ENCODE measurements at places on chromosomes 5 and 9.

GRCh38 chr9:77714077-77714549 is 66.0 kb upstream of the GNA14 start:
- no peak for DNase-seq

DNA sequence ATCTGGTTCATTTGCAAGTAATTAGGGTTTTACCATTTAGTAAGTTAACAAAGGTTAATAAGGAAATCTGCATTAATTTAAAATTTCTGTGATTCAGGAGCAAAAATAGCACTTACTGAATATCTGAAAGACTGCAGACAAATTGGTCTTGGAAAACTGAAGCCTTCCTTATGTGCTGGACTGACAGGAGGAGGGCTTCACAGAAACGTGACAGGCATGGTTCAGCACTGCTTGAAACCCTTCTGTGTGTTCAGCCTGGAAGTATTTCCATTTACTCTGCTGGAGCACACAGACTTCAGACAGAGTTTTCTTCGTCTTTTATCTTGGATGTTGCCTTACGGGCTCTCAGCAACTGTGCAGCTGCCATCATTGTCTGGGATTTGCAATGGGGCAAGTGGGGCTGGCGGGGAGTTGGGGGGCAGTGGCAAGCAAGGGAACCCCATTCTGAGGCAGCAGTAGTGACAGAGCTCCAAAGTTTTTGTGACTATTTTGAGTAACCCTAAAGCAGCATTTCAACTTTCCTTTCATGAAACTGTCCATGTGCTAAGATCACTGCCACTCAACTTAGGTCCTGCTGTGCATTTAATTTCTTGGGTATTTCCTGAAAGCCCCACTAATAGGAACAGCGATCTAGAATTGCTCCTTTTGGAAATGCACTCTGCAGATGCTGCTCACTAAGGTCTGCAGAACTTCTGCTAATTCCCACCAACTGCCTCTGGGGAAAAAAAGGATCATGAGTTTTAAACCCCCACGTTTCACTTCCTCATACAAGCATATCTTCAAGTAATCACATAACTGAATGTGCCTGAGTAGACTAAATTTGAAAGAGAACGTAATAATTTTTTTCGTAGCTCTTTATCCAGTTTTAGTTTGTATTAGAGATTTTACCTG is 56.6 kb downstream of the KCNN2 start:
- no peak for DNase-seq

GRCh38 chr9:115883467-115884329 is 269.9 kb upstream of the PAPPA start:
- DNase-seq, result no peak

- no peak for DNase-seq
These were observed 233.1 kb downstream of the AGTPBP1 start for GRCh38 chr9:85508616-85509015.

GRCh38 chr9:13109781-13110180 is 169.7 kb downstream of the MPDZ start:
- DNase-seq, result no peak

DNA sequence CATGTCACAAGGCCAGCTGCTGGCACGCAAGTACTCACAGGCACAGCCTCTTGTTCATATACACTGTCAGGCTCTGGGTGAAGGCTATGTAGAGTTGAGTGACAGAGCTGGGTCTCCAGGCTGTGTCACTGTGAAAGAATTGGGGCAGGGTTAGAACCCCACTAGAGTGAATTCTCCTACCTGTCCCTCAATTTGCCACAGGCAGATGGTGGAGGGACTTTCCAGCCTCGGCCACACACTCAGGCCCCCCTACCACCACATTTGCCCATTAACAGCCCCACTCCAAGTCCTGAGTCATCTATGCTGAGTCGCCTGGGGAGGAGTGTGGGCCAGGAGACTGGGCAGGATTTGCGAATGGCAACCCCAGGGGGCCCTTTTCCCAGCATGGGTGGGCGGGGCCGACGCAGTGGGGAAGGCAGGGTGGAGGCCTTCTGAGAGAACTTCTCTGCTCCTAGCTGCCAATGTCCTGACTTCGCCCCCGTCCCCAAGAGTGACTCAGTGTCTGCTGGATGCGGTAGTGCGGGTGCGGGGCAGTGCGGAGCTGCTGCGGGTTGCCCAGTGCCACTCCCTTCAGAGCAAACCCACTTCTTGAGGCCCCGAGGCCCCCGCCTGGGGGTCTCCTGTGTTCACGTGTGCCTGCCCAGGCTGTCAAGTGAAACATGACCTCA is 50.3 kb upstream of the PSD2 start:
- DNase-seq, result no peak

DNA sequence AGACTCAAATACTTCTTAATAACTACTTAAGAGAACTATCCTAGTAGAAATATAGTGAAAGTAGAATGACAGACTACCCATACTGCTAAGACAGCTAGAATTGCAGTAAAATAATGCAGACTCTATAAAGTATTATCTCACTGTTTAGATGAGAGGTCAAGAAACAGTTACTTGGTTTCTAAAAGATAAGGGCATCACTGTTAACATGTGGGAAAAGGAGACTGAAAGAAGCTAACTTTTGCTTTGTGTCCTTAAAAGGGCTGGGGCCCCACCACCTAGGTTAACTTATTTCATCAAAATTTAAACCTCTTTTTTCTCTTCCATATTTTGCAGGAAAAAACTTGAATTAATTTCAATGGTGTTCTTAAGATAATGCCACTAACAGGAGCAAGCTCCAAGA is 204.3 kb downstream of the CNTLN start:
- DNase-seq, result no peak

DNA sequence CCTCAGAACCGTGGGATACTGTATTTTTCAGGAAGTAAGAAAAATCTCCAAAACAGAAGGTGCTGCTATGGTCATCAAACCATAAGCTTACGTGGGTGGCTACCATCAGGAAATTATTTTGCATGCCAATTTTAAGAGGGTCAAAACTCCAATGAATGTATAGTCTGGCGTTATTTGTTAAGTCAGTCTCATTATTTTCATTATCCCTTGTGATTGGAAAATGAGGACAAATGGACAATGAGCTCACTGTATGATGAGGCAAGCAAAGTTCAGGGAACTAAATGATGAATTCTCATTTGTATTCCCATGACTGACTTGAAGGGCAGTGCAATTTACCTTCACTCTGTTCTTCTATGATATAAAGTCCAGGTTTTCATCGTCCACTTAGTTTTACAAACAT is 17.6 kb downstream of the PUM3 start:
- no peak for DNase-seq

DNA sequence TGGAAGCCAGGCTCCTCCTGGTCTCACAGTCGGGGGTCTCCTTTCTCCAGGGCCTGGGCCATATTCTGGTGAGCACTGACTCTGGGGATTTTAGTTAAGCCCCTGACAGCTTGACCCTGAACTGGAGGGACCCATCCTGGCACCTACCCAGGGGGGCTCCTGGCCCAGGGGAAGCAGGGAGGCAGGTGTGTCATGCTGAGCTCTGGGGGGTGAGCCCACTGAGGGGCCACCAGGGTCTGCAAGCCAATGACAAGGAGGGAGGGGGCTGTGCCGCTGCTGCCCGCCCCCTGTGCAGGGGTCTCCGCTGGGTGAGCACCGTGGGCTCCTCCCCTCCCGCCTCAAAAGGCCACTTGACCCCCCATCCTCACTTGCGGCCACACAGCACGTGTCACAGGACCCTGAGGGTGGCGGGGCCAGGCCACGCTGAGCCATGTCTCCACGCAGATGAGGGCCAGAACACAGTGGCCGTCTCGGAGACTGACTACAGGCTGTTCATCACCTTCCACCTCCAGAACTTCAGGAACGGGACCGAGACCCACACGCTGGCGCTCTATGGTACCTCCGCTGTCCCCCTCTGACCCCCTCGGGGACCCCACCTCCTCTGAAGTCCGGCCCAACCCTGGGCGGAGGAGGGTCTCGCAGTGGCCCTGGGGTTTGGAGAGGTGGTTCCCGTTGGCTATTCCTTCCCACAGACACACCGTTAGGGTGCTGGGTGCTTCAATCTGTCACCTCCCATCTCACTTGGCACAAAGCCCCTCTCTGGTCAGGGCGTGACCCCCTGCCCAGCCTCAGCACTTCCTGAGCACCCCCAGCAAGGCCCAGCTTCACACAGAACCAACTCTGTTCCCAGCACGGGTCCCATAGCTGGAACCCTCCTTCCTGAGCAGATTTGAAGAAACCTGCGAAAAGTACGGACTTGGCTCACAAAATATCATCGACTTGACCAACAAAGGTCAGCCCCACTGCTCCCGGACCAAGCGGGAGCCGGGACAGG is 2.0 kb downstream of the LCN9 start:
- no peak for DNase-seq

DNA sequence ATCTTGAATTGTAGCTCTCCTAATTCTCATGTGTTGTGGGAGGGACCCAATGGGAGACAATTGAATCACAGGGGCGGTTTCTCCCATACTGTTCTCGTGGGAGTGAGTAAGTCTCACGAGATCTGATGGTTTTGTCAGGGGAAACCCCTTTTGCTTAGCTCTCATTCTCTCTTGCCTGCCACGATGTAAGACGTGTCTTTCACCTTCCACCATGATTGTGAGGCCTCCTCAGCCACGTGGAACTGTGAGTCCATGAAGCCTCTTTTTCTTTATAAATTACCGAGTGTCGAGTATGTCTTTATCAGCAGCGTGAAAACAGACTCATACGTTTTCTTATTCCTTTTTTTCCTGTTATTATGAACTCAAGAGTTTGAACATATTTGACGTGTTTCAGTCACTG is 39.1 kb downstream of the RETREG1 start:
- no peak for DNase-seq

- no peak for DNase-seq
These were observed 658.6 kb downstream of the ISL1 start for GRCh38 chr5:52041842-52042241.

GRCh38 chr9:20729523-20729922 is 45.5 kb downstream of the FOCAD start:
- no peak for DNase-seq

DNA sequence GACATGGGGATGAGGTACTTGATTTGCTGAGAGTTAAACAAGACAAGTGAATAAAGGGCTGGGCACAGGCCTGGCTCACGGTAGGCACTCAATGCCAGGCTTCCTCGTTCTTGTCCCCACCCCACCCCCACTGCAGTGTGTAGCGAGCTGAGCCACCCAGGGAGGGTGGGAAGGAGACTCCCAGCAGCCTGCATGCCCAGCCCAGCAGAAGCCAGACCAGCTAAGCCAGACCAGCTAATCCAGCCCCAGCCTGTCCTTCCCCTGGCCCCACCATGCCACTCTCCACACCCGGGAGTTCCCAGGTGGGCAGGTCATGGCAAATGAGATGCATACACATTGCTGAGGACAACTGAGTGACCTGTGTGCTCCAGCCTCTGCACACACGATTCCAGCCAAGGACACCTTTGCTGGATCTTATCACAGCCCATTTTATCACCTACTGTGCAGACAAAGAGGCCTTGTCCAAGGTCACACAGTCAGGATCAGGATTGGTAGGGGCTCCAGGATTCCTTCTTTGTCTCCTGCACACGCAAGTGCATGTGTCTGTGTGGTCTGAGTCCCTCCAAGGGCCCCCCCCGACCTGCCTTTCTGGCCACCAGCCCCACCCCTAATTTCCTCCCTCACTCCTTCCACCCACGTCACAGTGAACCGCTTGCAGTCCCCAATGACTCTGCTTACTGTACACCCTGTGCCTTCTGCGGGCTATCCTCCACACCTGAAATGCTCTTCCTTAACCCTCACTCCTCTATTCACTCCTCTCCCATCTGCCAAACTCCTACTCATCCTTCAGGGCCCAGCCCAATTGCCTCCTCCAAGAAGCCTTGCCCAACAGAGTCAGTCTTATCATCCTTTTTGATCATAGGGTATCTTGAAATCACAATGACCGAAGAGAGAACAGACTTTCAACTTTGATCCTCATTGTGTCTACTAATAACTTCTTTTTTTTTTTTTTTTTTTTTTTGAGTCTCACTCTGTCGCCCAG is 26.6 kb downstream of the DUSP1 start:
- no peak for DNase-seq

DNA sequence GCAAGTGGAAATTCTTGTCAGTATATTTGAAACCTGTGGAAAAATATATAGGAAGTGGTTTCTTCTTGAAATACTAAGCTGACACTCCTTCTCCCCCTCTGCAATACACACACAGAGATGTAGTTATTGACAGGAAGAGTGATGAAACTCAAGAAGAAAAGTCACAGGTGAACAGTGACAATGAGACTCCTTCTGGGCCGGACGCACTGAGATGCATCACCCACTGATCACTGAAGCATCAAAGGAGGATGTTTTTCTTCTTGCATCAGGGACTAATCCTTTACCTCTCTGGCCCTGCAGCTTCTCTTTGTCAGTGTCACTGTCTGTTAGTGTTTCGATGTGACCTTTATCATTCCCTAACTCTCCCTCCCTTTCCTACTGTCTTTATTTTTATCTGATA is 1864.2 kb upstream of the C9orf72 start:
- DNase-seq, result no peak

DNA sequence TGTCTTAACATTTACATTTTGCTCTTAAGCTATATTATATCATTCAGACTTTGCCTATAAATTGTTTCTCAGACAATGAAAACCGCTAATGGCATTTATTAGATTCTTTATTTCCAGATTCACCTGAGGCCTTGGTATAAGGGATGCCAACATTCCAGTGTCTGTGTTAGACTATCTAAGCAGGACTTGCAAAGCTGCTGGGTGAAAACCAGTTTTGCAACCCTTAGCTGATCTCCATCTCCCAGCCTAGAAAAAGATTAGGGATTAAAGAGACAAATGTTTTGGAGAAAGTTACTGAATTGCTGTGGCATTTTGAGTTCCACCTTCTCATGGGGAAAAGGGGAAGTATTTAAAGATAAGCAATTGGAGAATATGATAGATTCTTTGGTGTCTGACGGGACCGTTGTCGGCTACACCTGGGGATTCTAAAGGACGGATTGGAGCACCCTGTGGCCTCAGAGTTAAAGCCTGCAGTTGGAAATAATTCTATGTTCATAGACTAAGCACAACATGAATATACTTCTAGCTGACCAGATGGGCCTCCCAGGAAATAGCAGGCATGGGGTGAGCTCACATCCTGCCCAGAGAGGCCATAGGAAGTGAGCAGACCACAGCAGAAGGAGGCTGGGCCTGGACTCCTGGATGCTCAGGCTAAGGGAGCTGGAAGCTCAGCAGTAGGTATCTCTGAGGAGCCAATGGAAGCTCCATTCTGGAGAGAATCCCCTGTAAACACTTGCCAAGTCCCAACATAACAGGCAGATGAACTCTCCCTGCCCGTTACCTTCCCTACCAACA is 21.8 kb downstream of the ENTREP1 start:
- DNase-seq, result no peak

- DNase-seq, result no peak
These were observed 49.2 kb upstream of the FCN1 start for GRCh38 chr9:134966697-134967546.

Data from activated CD4-positive, alpha-beta T cell treated with anti-CD3 and anti-CD28 coated beads for 24 hours (primary cell).